Activated B cell treated with CpG ODN at 0.5 μM for 24 hours (primary cell): ENCODE measurements at places on chromosomes 13 and 19.
A peak's percentile ranks its signal among the peaks of the same experiment; 100 is the strongest.

- no peak for DNase-seq
These were observed 225.8 kb upstream of the IRS2 start for GRCh38 chr13:110012102-110012739.

DNA sequence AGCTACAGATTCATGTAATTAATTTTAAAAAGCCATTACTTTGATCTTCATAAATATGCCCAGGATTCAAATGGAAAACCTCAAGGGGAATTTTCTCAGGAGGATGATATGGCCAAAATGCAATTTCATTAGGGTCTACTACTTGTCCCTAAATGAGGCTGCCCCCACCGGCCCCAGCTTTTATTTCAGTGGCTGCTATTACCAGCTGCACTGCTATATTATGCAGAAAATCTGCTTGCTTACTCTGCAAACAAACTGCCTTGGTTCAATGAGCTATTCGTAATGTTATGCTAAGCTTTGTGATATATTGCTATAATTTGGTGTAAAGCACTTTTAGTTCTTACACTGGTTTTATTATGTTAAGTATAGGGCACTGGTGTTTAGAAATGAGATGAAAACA, 137.3 kb upstream of the TMTC4 start:
- no peak for DNase-seq

GRCh38 chr13:29845440-29846056, 4.9 kb downstream of the UBL3 start:
- DNase-seq, result no peak

DNA sequence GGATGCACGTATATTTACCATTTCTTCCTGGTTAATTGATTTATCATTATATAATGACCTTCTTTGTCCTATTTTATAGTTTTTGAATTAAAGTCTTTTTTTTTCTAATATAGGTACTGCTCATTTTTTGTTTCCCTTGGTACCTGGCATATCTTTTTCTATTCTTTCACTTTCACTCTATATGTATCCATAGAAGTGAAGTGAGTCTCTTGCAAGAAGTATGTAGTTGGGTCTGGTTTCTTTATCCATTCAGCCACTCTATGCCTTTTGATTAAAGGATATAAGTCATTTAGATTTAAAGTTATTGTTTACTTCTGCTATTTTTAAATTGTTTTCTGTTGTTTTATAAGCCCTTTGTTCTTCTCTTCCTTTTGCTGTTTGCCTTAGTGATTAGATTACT, 194.3 kb upstream of the SLITRK6 start:
- no peak for DNase-seq

- DNase-seq, result no peak
These were observed 83.5 kb downstream of the COL4A2 start for GRCh38 chr13:110390567-110390966.

DNA sequence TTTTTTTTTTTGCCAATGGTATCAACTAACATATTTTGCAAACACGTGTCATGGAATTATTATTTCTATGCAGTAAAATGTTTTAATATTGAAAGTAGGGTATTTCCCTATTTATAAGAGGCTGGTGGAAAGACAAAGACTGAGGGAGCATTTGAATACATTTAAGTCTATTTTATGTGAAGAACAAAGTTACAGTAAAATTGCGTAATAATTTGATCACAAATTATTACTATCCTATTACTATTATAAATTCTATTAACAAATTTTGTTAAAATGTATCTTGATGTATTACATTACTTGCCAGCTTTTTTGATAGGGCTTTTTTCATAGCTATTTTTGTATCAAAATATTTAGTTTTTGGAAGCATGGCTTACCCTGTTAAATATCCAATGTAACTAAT, 58.4 kb downstream of the GPC5 start:
- DNase-seq, result no peak

DNA sequence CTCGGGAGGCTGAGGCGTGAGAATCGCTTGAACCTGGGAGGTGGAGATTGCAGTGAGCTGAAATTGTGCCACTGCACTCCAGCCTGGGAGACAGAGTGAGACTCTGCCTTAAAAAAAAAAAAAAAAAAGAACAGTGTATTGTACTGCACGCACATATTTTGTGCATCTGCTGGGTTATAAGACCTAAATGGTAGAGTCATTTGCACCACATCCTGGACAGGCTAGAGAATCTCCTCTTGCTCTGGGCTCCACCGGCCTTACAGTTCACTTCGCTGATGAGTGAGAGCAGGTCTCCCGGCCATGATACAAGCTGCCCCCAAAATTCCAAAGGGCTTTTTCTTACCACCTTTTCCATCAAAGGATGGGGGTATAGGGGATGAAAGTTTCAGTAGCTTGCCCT, 7.2 kb upstream of the SAE1 start:
- DNase-seq, result no peak

DNA sequence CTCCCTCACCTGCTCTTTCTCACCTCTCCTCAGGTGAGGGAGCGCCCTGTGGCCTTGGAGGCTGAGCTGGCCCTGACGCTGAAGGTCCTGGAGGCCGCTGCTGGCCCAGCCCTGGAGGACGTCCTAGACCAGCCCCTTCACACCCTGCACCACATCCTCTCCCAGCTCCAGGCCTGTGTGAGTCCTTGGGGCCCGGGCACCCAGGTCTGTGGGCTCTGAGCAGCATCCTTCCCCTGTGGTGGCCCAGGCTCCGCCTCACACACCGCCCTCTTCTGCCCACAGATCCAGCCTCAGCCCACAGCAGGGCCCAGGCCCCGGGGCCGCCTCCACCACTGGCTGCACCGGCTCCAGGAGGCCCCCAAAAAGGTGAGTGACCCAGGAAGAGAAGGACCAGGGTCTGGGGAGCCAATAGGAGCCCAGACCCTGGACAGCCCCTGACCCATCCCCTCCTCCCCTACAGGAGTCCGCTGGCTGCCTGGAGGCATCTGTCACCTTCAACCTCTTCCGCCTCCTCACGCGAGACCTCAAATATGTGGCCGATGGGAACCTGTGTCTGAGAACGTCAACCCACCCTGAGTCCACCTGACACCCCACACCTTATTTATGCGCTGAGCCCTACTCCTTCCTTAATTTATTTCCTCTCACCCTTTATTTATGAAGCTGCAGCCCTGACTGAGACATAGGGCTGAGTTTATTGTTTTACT, 1.9 kb downstream of the IFNL1 start:
- DNase-seq, result no peak

DNA sequence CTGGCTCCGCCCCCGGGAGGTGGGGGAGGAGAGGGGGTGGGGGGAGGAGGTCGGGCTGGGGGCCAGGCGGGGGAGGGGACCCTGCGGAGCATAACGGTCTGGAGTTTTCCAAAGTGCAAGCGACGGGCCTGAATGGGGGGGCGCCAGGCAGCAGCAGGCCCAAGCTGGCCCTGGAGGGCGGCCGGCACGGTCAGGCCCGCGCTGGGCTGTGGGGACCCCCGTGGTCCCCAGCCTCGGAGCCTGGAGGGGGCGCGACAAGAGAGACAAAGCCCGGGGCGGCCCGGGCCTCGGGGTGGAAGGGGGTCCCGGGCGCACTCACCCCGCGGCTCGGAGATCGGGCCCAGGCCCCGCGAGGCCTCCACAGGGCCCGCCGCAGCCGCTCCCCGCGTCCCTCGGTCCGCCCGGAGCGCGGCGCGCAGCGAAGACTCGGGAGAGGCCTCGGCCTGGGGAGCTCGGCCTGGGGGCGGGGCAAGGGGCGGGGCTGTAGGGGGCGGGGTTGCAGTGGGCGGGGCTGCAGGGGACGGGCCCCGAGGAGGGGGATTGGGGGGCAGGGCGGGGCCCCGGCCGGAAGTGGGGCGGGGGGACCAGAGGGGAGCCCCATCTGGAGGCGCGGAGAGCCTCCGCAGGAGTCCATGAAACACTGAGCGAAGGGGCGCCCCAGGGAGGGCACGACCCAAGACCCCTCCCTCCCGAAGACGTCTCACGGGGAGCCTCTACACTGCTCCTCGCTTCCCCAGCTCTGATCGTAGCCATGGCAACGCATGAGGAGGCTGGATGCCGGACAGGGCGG, 47.6 kb downstream of the PTPRS start:
- DNase-seq, result peak; percentile 43

DNA sequence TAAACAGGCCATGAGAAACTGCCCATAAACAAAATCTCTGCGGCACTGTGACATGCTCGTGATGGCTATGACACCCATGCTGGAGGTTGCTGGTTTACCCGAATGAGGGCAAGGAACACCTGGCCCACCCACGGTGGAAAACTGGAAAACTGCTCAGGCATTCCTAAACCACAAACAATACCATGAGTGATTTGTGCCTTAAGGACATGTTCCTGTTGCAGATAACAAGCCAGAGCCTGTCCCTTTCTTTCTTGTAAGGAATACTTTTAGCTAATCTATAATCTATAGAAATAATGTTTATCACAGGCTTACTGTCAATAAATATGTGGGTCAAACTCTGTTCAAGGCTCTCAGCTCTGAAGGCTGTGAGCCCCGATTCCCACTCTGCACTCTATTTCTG, 12.1 kb downstream of the ZNF561 start:
- DNase-seq, result no peak

DNA sequence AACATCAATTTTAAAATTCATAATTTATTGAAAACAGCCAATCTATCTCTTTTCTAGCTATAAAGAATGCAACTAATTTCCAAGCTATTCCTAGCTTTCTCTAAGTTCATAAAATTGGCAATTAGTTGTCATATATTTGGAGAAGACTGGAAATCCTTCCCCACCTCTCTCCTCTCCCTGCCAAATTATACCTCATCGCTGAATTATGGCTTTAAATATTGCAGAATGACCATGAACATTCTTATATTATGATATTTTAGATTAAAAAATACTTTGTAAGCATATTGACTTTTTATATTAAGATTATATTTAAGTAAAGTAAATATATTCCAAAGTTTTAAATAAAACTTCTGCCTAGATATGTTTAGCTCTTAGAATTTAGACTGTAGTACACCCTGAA, 58.2 kb downstream of the ESD start:
- no peak for DNase-seq

- no peak for DNase-seq
These were observed 17.6 kb downstream of the CLPTM1 start for GRCh38 chr19:44972802-44973201.

DNA sequence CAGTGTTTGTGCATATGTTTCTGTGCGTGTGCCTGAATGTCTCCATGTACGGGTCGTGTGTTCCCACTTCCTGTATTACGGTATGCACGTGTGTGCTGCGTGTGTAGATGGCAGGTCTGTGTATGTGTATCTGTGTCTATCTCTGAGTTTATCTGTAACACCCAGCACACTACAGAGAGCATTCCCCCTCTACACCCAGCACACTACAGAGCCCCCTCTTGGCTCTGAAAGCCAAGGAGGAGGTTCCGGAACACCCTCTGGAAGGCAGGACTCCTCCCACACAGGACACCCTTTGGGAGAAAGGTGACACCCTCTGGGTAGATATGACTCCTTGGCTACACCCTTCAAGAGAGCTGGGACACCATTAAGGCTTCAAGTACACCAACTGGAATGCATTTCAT, 2.1 kb upstream of the ERFL start:
- no peak for DNase-seq

GRCh38 chr13:78254113-78254512, 335.5 kb upstream of the EDNRB start:
- no peak for DNase-seq

DNA sequence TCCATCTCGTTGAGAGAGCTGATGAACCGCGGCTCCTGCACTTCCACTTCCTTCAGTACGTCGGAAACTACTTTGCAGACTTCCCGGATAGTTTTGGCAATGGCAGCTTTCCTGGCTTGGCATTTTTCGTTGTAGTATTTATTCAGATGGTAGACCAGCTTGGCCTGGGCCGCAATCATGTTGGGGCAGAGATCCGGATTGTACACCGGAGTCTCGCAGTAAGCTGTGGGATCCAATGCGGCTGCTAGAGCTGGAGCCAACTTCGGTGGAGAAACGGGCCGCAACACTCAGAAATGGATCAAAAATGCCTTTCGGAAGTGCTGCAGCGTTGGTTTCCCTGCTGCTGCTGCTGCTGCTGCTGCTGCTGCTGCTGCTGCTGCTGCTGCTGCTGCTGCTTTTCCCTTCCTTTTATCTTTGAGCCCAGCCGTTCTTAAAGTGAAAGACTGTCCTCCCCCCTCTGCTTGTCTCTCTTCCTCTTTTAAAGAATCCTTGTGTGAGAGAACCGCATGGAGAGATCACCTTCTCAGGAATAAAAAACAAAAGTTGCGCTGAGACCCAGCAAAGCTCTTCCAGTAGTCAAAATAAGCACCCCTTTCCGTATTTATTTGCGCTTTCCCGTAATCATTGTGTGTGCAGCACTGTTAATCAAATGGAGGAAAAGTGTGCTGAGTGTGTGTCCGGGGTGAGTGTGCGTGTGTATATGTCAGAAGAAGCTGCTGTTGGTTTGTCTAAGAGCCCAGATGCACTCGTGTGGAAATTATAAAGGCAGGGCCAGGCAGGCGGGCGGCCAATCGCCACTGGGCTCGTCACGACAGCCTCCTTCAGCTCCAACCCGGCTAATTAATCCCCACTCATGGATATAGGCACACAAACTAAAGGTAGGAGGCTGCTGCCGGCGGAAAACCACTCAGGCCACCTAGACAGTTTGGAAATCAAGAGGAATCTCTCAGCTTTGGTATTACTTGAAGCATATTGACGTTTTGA, at the start of gene MAB21L1:
MAB21L1 (minus strand) TSS at position 730 of the 984 bp plus-strand sequence; CDS start at position 179, 551 bp downstream.
- DNase-seq, result no peak

- no peak for DNase-seq
These were observed 18.1 kb downstream of the TUBGCP3 start for GRCh38 chr13:112569821-112570220.

DNA sequence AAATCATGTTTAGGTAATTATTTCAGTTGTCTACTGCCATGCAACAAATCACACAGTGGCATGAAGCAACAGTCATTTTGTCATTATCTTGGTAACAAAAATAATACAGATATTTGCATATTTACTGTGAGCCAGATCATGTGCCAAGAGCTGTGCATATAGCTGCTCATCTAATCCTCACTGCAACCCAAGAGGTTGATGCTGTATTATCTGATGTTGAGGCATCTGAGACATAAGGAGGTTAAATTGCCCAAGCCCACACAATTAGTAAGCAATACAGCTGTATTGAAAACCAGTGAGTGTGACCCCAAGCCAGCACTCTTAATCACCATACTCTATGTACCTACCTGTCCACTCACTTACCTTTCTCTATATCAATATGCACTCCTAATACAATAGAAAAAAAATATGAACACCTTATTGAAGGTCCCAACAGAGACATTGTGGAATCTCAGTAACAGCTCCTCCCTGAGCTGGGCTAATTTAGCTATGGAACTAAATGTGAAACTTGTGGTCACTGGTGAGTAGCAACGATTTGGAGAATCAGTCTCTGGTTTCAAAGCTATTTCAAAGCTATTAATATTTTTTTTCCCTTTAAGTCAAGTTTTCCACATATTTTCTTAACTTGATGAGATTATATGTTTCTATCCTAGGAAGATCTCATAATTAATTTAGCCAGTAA, 185.2 kb downstream of the KLF12 start:
- DNase-seq, result no peak

DNA sequence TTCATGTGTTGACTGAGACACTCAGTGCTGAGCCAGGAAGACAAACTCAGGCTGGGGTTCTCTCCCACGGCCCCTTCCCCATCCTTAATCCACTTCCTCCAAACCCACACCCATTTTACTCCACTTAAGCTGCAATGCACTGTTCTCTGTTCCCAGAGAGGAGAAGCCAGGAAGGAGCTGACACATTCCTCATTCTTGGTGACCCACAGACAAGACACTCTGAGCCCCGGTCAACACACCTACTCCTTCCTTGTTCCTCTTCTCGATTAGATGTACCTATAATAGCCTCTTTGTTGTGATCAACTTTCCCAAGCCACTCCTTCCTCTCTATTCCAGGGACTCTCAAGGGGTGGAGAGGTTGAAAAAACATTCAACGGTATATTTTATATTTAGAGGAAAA, 47.1 kb downstream of the INSR start:
- DNase-seq, result no peak
